ENCODE measurements at places on chromosomes 4 and X.

DNA sequence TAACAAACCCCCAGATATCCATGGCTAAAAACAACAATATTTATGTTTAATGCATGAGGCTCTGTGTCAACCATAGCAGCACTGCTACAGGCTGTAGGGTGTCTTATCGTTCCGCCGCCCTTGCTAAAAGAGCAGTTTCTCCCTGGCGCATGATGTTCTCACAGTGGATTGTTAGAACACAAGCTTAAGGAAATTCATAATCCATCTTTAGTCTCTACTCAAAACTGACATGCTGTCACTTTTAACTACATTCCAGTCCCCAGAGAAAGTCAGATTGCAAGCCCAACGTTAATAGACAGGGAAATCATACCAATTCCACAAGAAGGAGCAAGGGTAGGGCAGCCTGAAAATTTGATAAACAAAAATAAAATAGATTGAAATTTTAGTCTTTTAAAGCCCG lies 1960.8 kb downstream of the PCDH7 start:
- DNase-seq: no peak

GRCh38 chrX:129544780-129545179 lies 4.7 kb downstream of the OCRL start:
- DNase-seq: no peak

- DNase-seq: no peak
These were observed 214.4 kb upstream of the CPEB2 start for GRCh38 chr4:14787894-14788293.

DNA sequence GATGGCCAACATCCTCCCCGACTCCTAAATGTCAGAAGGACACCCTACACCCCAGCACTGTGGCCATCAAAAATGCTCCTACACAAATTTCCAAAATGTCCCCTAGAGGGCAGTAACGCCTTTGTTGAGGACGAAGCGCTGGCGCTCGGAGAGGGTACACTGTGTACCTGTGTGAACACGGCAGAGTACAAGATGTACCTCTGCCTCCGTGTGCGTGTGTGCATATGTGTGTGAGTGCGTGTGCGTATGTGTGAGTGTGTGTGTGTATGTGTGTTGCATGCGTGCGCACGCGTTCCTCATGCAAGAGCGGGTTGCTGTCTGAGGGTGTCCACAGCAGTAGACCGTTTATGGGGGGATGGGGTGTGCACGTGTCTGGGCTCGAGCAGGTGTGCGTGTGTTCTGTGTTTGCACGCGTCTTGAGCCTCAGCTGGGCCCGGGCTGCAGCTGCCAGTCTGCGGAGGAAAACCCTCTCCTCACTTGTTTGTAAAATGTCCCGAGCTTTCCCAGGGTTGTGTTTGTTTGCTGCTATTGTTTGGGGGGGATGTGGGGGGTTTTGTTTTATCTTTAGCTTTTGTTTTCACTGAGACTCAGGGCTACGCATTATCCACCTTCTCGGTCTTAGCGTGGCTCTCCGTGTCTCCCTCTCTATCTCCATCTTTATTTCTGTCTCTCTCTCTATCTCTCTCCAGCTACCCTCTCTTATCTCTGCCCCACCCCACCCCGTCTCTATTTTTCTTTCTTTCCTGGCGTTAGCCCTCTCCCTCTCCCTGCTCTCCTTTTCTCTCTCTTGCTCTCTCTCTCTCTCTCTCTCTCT lies 10.4 kb upstream of the TSPYL2 start:
- DNase-seq: peak; percentile 76

DNA sequence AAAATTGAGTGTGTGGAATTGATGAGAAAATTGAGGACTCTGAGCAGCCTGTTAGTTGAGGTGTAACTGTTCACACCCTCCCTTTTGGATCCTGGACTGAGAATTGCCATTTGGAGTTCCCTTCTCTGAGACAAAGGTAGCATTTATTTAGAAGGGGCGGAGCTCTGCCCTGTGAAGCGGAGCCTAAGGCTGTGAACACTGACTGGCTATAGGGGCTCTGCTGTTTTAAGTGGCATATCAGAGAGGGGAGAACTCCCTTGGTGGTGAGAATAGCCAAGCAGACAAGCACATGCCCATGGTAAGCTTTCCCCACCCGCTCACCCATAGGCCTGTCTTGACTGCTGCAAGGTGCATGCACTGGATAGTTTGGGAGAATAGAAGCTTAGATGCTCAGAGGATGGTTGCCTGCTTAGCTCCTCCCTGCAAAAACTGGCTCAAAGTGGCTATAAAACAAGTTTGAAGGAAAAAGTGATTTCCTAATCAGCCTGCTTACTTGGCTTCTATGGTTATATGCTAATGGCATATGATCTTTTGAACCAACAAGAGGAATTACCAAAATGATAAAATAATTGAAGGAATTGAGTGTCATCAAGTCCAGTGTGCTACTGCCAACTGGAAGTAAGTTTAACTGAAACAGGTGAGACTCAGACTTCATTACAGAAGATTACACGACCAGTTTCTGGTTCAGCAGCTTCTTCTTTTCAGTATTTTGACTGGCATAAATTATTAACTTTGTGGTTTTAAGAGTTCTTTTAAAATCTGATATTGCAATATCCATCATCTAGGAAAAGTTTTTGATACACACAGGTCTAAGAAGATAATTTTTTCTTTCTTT lies 108.4 kb downstream of the AFF1 start:
- DNase-seq: no peak

DNA sequence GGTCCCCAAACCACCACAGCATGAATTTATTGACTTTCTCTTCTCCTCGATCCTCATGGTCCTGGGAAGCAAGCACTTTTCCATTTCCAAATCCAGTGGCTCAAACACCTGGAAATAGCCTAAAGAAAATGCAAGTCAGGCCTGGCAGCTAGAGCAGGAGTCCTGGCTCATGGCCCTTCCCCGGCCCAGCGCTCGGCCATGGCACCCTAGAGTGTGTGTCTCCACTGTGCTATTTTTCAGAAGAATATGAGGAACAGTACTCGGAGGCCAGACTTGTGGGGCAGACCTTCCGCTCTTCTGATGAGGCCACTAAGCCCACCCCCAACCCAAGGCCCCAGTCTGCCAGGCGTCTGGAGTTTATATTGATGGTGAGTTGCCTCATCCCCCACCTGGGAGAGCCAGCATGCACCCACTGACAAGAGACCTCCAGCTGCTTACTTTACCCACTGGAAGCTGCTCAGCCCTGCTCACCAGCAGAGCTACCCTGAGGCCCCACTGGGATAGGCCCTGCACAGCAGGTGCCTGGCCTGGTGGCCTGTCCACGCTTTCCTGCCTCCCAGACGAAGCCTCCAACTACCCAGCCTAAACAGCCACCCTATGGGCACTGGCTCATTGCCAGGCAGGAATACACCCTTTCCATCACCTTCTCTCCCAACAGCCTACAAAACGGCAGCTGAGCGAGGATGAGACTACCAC lies 2.3 kb upstream of the RTL5 start:
- no peak for DNase-seq

DNA sequence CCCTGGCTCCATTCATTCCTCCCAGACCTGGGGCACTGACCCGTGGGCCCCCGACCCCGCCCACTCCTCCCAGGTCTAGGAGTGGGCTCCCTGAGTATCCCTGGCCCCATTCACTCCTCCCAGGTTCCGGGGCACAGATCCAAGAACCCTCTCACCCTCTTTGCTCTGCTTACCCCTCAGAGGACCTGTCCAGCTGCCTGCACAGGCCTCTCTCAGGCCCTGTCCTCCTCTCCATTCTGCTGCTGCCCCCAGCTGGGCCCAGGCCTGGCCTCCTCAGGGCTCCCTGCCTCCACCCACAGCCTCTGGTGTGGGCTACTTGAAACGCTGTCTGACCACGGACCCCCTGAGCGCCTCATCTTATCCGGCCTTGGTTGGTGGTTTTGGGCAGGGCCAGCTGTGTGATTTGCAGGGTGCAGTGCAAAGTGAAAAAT lies 217.7 kb upstream of the PSAPL1 start:
- DNase-seq: no peak

DNA sequence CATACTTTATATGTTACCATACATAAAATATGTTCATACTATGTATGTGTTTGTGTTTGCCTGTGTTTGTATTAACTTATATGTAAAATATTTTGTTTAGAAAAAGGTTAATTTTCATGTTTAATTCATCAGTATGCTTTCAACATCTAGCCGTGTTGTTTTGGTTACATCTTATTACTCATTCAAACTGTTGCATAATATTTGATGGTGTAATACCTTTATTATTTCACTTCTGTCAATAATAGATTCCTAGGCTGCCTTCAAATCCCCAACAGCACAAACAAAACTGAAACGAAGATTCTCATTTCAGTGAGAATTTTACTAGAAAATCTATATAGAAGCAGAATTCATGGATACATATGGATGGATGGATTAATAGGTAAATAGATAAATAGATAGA lies 462.3 kb upstream of the ADGRL3 start:
- DNase-seq: no peak

DNA sequence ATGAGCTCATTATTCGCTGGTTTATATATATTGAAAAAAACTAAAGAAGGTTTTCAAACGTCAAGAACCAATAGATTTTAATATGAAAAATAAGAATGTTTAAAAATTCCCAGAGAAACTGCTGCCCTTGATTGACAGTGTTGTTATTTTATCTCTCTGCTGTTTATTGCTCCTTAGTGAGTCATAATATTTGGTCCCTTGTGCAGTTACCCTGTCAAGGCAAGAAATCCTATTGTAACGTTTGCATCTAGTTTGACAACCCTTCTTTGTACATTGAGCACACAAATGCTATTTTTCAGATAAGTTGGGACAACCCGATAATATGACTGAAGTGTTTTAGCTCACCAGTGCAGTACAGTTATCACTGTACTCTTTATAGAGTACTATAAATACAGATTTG lies 349.4 kb downstream of the CCSER1 start:
- no peak for DNase-seq

DNA sequence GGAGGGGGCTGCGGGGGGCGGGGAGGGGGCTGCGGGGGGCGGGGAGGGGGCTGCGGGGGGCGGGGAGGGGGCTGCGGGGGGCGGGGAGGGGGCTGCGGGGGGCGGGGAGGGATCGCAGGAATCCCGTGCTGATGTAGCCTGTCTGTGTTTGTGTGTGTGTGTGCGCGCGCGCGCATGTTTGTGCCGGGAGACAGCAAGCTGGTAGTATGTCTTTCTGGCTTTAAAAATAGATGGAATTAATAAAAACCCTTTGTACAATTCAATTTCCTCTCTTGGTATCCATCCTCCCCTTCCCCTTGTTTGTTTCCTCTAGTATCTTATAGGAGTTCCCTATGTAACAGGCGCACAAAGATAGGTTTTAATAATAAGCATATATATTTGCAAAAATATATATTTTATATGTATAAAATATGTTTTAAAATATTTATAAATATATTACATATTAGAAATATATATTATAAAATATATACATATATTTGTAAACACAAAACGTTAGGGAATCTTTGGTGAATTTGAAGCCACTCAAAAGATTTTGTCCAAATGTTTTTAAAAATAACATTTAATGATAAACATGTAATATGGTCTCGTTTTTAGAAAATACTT lies 782 bp downstream of the ARHGAP24 start:
- no peak for DNase-seq

DNA sequence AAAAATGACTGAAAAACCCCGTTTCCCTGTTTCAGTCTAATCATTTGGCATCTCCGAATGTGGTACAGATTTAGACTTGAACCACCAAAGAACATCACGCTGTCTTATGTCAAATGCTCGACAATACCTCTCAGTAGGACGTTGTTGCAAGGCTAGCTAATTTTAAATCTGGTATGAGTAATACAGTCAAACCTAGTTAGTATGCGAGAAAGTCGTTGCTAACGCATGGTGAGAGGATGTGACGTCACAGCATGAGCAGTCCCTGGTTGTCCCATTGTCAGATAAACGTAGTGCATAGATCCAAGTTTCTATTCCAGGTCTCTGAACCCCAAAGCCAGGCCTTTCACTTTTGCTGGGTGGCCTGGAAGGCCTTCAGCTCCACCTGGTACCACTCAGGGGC lies 44.7 kb downstream of the SETD7 start:
- DNase-seq: no peak

GRCh38 chrX:37711991-37712390 lies 26.4 kb downstream of the XK start:
- no peak for DNase-seq

- no peak for DNase-seq
These were observed 126.0 kb downstream of the F11 start for GRCh38 chr4:186392017-186392416.

DNA sequence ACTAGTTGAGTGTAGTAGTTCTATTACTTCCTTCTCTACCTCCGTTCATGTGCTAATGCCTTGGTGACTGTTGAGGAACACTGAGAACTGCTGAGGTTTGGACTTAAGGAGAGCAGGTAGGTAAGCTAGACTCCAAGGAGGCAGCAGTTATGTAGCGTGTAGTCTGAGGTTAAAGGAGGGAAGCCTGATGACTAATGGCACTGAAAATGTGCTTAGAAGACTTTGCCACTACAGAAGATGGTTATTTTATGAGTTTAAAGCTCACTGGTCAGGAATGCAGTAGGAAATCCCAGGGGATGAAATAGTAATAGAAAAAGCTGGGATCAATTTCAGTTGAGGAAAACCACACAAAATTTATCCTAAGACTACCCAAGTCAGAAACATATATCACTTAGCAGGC lies 1077.3 kb downstream of the RAPGEF2 start:
- no peak for DNase-seq

DNA sequence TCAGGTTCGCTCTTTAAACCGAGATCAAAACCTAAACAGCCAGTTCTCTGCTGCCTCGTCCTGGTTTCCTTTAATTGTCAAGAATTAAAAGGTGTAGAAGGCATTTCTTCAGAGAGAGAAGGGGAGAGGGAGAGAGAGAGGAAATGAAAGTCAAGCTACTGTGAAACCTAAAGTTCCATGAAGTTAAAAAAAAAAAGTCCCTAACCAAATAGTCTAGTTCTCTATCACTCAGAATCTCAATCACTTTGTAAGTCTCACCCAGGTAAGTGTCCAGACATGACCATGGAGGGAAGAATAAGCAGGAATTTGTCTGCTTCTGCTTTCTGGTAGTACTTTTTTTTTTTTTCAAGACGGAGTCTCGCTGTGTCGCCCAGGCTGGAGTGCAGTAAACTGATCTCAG lies 18.8 kb upstream of the SMIM14 start:
- no peak for DNase-seq

DNA sequence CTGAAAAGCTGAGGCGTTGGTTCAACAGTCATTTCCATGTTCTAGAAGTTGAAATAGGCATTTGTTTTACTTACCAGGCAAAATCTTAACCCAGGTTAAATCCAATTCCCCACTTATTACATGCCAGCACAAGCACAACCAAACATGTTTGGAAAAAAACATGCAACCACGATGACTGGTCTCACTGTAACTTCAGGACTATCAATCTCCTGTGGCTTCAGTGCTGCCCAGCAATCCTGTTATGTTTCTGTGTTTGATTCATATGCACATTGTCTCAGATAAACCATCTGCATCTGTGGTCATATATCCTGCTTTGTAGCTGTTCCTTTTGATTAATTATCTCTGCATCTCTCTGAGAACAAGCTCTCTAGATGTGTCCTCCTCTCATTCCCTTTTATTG lies 28.3 kb downstream of the PRDM8 start:
- no peak for DNase-seq

DNA sequence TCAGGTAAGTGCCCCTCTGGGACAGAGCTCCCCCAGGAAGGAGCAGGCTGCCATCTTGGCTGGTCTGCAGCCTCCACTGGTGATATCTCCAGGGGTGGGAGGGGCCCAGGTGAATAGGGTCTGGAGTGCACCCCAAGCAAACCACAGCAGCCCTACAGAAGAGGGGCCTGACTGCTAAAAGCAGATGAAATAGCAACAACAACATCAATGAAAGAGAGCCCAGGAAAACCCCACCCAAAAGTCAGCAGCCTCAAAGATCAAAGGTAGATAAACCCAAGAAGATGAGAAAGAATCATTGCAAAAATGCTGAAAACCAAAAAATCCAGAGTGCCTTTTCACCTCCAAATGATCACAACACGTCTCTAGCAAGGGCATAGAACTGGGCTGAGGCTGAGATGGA lies 92.5 kb upstream of the PAGE3 start:
- DNase-seq: no peak

Data from natural killer cell treated with Interleukin-12 subunit alpha and Interleukin-12 subunit beta and Interleukin-15 and Interleukin-18, amount 100 ng/mL, for 72 hours (primary cell).